ENCODE measurements at places on chromosomes 4 and X.

- DNase-seq, result no peak
Measured at GRCh38 chrX:104391906-104392305, 137.2 kb upstream of the ESX1 start.

GRCh38 chr4:82785611-82786400 lies 12.8 kb downstream of the SCD5 start:
- DNase-seq, result no peak

- DNase-seq, result no peak
Measured at GRCh38 chrX:115311139-115311538, 21.6 kb downstream of the LUZP4 start.

DNA sequence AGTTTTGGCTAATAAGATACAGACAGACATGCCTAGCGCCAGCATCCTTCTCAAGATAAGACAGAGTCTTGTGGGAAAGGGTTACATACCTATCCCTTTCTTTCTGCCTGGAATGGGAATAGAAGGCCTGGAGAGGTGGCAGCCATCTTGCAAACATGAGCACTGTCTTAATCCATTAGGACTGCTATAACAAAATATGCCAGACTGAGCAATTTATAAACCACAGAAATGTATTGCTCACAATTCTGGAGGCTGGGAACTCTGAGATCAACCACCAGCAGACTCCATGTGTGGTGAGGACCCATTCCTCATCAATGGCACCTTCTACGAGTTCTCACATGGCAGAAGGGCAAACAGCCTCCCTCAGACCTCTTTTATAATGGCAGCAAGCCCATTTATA lies 26.5 kb upstream of the NEIL3 start:
- DNase-seq, result no peak

- no peak for DNase-seq
Measured at GRCh38 chrX:20177093-20177492, 35.5 kb upstream of the EIF1AX start.

DNA sequence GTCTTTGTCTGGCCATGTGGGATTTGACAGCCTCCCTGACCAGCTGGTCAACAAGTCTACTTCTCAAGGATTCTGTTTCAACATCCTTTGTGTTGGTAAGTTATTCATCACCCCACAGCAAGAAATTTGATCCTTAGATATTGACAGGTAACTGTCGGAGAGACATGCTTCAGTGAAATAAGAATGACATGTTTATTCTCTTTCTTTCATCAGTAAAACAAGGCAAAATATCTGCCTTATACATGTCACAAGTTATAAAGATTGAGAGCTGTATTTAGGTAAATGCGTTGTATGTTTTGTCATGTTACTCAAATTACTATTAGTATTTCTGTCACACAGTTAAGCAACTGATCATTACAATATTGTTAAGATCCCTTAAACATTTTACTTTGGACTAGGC lies 46.9 kb downstream of the SEPTIN11 start:
- DNase-seq, result no peak

DNA sequence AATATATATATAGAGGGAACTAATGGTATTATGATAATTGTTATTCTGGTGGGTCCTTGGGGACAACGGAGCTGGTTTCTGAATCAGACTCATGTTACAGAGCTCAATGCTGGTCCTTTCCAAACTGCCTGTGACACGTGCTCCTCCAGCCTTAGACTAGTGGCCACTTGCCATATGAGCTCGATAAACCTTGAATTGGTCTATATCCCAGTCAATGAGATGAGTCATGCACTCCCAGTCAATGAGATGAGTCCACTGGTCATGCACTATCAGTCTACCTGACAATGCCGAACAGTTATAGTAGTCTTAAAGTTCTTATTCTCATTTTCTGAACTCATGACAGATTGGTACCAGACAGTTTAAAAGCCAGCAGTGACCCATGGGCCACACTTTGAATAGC lies 325.2 kb downstream of the LDB2 start:
- no peak for DNase-seq

DNA sequence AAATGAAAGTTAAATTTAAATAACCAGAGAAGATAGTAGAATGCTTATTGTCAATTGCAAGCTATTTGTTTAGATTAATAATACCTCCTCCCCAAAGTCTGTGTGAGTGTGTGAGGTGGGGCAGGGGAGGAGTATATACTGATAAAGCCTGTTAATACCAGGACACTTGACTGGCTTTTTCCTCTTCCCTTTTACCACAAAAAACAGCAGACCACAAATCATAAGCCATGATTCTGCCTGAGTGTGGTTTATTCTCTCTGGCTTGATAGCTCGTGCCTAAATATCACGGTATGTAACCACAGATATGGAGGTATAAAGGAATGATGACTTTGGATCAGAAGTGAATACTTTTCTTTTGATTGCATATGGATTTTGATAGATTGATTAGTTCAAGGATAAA lies 21.9 kb upstream of the SCRG1 start:
- DNase-seq, result no peak

GRCh38 chr4:130127297-130127696 lies 1031.3 kb downstream of the C4orf33 start:
- DNase-seq, result no peak

DNA sequence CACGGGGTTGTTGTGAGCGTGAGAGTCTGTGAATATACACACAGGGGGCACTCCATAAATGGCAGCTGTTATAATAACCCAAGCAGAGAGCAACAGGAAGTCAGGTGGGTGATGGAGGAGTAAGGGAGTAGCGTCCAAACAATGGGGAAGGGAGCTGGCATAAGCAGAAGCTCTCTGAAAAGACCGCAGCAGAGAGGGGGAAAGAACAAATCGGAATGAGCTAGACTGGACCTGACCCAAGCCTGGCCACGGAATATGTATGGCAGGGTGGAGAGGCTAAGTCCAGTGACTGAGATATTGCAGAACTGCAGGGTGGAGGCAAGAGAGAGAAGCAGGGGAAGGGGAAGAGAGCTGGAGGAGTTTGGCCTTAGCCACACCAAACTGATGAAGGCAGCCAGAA lies 6.5 kb upstream of the GJB1 start:
- no peak for DNase-seq

- no peak for DNase-seq
Measured at GRCh38 chr4:184265546-184266351, 48.1 kb upstream of the ENPP6 start.

- DNase-seq, result no peak
Measured at GRCh38 chr4:117447925-117448324, 362.5 kb upstream of the TRAM1L1 start.

DNA sequence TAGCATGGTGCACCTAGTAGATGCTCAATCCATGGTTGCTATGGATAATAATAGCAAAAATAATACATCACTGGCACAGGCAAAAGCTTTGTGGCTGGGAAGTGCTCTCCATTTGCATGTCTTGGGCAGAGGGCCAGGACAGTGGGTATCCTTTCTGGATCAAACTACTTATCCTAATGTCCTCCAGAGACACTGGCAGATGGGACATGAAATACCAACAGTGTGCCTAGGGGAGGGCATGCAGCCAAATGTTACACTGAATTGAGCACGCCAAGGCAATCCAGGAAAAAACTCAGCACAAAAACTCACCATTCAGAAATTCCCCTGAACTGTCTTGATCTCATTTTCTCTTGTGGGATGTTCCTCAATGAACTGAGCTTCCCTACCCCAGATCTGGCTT lies 98.6 kb upstream of the SCML1 start:
- DNase-seq, result no peak

DNA sequence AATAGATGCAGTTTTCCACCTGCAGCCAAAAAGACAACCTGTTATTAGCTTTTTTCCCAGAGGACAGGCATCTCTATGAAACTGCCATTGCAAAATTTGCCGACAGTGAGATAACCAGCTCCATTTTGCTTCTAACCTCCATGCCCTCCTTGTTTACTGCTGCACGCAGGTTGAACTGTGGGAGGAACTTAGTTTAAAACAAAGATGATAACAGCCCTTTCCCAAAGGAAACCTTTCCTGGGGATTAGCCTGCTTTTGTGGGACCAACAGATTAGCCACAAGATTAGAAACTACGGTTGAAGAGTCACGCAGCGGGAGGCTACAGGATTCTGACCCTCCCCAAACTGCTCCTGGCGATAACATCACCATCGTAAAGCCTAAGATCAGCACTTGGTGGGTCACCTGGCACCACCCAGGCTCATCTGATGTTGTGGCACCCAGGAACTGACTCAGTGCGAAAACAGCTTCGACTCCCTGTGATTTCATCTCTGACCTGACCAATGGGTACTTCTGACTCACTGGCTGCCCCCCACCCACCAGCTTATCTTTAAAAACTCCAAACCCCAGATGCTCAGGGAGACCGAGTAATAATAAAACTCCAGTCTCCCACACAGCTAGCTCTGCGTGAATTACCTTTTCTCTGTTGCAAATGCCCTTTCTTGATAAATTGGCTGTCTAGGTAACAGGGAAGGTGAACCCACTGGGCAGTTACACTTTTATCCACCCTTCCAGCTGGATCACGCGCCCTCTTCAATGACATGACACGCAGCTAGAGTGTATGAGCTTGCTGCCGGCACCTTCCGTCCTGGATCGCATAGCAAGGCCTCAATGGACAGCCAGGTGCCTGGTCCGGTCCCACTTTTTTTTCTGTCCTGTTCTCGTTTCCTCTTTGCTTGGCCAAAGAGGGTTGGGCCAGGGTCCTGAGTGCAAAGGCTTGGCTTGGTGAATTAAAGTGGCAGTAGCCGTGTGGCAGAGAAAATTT lies 27.2 kb downstream of the NOP14 start:
- peak; percentile 49 for DNase-seq

- DNase-seq, result no peak
Measured at GRCh38 chrX:27404366-27404765, 58.8 kb downstream of the PPP4R3C start.

DNA sequence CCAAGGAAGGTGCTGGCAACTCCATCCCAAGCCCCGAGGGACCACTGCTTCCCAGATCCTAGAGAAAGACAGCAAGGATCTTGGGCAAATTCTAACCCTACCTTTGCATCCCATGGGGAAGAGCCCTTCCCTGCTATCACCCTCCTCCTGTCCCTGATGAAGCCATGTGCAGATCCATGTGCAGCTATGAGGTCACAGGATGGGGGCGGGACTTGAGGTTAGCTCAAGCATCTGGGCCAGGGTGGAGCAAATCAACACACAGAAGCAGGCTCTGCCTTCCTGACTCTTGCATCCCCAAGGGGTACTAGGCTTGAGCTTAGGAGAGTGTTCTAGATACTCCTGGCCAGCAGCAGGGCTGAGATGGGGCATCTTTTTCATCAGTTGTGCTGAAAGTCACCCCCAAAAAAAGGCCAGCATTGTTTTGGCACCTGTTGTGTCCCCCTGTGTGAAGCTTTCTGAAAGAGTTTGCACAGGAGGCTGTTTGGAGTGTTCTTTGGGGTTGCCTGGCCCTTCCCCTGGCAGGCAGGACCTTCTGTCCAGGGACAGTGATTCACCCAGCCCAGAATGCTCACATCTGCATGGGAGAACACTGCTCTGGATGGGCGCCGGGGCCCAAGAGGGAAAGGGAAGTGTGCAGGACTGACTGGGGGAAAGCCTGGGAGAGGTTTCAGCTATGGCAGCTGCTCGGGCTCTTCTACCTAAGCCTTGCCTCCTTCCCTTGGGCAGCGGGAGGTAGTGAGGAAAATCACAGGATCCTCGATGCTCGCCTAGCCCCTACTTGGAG lies 50.8 kb downstream of the PRPS1 start:
- DNase-seq, result peak; percentile 54

- DNase-seq, result no peak
Measured at GRCh38 chrX:66553973-66554372, 84.9 kb downstream of the EDA2R start.

- DNase-seq, result no peak
Measured at GRCh38 chrX:101417981-101418841, 10.2 kb downstream of the HNRNPH2 start.

DNA sequence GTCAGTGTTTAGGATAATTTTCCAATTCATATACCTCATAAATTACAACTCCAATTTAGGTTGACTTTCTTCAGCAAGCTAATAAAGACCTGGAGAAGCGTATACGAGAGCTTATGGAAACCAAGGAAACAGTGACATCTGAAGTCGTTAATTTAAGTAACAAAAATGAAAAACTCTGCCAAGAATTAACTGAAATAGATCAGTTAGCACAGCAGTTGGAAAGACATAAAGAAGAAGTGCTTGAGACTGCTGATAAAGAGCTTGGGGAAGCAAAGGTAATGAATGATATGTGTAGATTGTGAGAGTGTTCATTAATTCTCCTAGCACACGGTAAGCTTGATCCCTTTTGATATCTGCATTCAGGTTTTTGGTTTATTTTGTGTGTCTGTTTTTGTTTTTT lies 16.8 kb downstream of the CEP135 start:
- no peak for DNase-seq

- no peak for DNase-seq
Measured at GRCh38 chr4:145047151-145047550, 50.8 kb downstream of the ANAPC10 start.

GRCh38 chr4:87423317-87424098 lies 1.1 kb downstream of the NUDT9 start:
- no peak for DNase-seq

GRCh38 chr4:38003102-38003501 lies 42.9 kb downstream of the PTTG2 start:
- DNase-seq, result no peak

DNA sequence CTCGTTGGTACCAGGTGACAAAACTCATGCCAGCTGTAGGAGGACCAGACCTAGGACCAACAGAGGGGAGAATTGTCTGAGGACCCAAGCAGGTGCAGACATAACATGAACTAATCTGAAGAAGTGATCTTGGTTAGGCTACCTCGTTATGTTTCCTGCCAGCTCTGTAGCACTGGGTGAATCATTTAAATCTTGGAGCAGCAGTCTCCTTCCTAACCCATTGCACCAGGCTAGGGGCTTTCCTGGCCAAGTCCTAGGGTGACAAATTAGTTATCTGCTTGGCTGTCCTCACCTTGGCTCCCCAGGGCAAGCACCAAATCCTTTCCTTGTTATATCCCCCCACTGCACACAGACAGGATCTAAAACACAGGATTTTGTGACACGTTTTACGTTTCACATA lies 87.8 kb downstream of the WWC2 start:
- DNase-seq, result no peak

DNA sequence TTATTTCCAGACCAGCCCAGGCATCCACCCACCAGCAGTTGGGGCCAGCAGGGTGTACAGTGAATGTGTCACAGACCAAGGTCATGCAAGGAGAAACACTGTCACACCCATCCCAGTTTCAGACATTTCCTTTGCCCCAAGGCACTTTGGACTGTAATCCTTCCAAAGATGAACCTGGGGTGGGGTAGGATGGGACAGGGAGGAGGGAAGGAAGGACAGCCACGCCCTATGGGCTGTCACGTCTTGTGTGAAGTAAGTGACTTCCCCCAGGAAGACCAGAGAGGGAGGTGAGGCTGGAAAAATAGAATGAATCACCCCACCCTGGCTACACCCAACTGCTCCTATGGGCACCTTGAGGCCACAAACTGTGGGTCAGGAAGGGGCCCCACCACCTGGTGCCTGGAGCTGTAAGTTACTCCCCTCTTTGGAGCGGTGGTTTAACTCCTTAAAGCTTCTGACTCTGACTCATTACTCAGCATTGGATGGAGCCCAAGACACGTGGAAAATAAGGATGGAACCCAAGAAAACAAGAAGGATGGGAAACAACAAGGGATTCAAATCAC lies 349.9 kb upstream of the KLF3 start:
- no peak for DNase-seq

- DNase-seq, result no peak
Measured at GRCh38 chr4:47703956-47704355, 133.9 kb downstream of the CORIN start.

GRCh38 chrX:136954930-136955329 lies 74.4 kb upstream of the RBMX start:
- DNase-seq, result no peak
